ENCODE measurements at places on chromosomes 1 and 21. TPM values are rescaled to one million over a fixed set of nuclear protein-coding genes. Genes with fewer than 3 reads are reported as not detected.
A peak's percentile ranks its signal among the peaks of the same experiment; 100 is the strongest.

- no peak overlapping the region for H3K4me3 ChIP-seq
- no peaks in the 10 kb centered on the region for H3K27me3 ChIP-seq
Observed at GRCh38 chr1:180571060-180571831, 12.5 kb downstream of the OVAAL start.

DNA sequence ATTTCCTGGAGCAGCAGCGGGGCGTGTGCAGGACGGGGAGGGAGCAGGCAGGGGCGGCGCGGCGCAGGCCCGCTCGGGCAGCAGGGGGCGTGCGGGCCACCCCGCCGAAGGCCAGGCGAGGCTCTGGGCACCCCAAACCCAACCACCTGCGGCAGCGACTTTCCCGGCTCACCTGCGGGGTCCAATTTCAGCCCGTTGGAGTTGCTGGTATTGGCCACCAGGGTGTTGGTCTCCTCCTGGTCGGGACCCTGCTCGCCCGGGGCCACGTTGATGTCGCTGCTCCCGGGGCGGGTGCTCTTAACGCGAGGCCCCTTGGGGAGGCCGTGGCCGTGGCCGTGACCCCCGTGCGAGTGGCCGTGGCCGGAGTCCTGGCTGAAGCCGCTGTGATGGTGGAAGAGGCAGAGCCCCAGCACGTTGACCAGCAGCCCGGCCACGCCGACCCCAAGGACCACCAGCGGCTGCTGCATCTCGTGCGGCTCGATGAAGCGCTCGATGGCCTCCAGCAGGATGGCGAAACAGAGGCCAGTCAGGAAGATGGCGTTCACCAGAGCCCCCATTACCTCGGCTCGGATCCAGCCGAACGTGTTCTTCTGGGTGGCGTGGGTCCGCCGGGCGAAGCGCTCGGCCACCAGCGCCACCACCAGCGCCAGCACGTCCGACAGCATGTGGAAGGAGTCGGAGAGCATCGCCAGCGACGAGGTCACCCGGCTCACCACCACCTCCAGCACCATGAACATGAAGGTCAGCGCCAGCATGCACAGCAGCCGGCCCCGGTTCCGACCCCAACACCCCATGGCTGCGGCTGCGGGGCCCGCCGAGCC lies 932 bp downstream of the SLC30A1 start:
- H3K27ac ChIP-seq, result peak overlapping the region; percentile 97
- peak; percentile 46 for DNase-seq
- H3K4me3 ChIP-seq, result peak overlapping the region; percentile 92
- no peaks in the 10 kb centered on the region for H3K4me1 ChIP-seq

Gene COL24A1
- 1.3 TPM for total RNA-seq

- H3K27me3 ChIP-seq, result no peaks in the 10 kb centered on the region
- peak overlapping the region; percentile 21 for H3K4me3 ChIP-seq
- no peaks in the 10 kb centered on the region for H3K36me3 ChIP-seq
- no peaks in the 10 kb centered on the region for H3K4me1 ChIP-seq
Observed at GRCh38 chr1:245953876-245954660, 553.0 kb downstream of the SMYD3 start.

- peak overlapping the region; percentile 83 for H3K4me3 ChIP-seq
- no peak for DNase-seq
- no peaks in the 10 kb centered on the region for H3K4me1 ChIP-seq
- H3K27me3 ChIP-seq, result no peaks in the 10 kb centered on the region
- H3K36me3 ChIP-seq, result peaks cover 6% of the 10 kb centered on the region
- peak overlapping the region; percentile 89 for H3K27ac ChIP-seq
Observed at GRCh38 chr1:151048645-151049032, 1.1 kb downstream of the C1orf56 start.

Gene AMIGO1
- 9.5 TPM for total RNA-seq

DNA sequence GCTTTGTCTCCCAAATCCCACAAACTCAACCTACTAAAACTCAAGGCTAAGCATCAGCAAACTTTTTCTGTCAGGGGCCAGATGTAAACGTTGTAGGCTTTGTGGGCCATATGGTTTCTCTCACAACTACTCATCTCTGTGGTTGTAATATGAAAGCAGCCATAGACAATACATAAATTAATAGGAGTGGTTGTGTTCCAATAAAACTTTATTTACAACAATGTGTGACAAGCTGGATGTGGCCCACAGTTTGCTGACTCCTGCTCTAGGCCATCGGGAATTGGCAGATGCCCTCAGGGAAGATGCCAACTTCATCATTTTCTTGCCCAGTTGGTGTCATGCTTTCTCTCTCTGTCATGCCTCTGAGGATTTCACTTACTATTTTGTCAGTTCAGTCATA lies 17.5 kb upstream of the ERRFI1 start:
- H3K36me3 ChIP-seq, result no peaks in the 10 kb centered on the region
- peaks cover 6% of the 10 kb centered on the region for H3K4me1 ChIP-seq
- no peak overlapping the region for H3K4me3 ChIP-seq
- H3K27ac ChIP-seq, result no peak overlapping the region
- H3K27me3 ChIP-seq, result no peaks in the 10 kb centered on the region
- DNase-seq, result no peak

DNA sequence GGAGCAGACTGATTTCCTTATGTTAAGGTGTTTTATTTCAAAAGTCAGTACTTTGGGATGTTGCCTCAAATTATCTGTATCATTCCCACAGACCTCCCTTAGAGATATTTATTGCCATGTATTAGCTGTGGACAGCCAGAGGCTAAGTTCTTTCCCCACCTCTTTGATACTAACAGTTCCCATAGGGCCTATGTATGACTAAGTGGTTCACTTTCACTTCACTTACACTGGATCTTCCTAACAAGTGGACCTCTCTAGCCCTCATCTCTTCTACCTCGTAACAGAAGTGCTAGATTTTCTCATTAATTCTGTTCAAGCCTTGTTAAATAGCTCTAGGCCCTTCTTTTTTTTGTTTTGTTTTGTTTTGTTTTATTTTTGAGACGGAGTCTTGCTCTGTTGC lies 6.2 kb downstream of the TRAF5 start:
- no peak for DNase-seq
- H3K4me1 ChIP-seq, result peaks cover 4% of the 10 kb centered on the region
- H3K27me3 ChIP-seq, result no peaks in the 10 kb centered on the region
- no peaks in the 10 kb centered on the region for H3K36me3 ChIP-seq
- H3K4me3 ChIP-seq, result no peak overlapping the region

DNA sequence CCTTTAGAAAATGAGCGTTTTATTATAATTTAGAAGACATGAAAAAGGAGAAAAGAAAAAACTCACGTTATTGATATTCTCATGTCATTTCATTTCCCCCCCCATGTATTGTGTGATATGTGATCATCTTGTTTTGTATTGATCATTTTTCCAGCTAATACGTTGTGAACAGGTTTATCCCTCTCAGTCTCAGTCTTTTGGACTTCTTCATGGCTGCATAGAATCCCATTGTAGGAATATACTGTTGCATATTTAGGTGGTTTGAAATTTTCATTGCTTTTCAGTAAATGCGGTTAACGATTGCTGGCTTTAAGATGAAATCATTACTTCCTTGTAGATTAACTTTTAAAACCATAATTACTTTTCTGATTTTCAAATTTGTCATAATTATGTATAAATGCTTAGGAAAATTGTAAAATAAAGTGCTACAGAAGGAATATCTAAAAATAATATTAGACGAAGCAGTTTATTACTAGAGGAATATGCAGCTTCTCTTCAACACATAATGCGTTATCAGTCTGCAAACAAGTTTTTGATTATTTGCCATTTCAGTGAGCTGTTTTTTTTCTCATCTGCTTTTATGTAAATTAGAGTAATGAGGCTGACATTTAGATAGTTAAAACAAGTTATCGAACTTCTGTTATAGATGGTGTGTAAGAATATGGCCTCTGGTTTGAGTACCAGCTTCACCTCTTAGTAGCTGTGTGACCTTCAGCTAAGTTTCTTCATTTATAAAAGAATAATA lies 1.8 kb downstream of the SON start:
- peak overlapping the region; percentile 74 for H3K4me3 ChIP-seq
- H3K36me3 ChIP-seq, result no peaks in the 10 kb centered on the region

Data from breast epithelium (tissue), 4 donors.